ENCODE measurements at places on chromosomes 5 and 9.

DNA sequence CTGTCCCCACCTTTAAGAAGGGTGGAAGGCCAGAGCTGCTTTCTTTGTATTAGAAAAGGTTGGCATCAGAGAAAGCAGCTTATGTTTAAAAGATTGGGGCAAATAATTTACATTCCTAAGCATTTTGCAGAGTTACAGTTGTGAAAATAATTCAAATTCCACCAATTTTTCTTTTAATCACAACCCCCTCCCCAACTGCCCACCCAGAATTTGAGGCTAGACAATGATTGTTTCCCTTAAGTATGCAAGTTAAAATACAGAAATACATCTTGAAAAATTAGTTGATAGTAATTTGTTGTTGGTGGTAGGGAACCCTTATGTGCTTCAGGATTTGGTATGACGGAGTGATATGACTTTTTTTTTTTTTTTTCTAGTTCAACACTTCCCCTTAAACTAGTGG is 133.0 kb downstream of the ZSWIM6 start:
- no peak for DNase-seq

DNA sequence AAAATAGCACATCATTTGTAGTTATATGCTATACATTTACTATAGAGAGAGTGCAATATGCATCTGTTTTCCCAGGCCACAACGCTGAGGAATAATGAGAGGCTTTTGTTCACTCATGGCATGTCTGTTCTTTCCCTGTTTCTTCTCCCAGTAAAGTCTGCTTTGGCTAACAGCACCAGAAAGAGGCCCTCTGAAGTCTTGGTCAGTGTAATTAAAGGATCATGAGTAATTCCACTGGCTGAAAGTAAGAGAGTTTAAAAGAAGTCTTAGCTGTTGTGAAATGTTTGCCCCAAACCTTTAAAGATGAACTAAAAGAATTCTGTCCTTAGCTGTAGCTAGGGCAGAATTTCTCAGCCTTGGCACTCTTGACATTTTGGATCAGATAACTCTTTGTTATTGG is 228.8 kb downstream of the TLE4 start:
- DNase-seq: no peak

DNA sequence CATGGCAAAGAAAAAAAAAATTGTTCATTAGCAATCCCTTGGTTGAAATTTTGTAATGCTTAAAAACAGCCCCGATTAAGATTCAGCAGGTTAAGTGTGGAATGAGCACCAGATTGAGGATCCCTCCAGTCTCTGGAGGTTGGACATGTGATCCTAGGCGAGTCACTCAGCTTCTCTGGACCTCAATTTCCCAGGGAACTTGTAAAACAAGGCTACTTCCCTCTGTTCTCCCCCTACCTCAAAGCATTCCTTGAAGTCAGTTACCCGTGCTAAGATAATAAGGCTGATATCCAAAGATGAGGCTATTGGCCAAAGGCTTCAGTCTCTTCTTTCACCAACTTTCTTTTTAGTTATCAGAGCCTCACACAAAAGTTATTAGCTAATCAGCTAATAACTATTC is 2.9 kb downstream of the KLHL3 start:
- no peak for DNase-seq

DNA sequence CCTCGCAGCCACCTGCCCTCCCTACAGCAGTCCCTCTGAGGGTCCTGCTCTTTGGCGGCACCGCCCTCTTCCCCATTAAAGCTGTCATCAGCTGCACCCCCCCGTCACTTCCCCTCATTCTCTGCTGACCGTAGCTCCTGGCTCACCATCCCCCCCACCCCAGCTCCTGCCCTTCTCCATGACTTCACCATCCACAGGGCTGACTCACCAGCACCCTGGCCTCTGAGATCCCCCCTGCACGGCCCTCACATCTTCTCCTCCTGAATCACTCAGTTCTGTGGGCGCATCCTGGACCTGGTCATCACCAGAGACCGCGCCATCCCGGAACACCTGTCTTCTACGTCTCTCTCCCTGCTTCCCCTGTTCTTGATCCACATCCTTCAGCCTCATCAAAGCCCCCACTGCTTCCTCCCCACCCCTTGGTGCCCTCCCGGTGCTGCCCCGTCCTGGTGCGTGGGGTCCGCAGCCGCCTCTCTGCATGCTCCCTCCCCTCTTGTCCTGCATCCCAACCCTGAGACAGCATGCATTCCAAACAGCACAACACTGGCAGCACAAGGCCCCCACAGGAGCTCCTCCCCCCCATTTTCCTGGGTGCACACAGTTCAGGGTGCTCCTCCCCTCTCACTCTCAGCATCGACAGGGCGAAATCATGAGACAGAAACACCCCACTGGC is 12.9 kb downstream of the FLT4 start:
- peak; percentile 89 for DNase-seq

- DNase-seq: no peak
These were observed 228.5 kb downstream of the MARCHF11 start for GRCh38 chr5:15951126-15951525.

DNA sequence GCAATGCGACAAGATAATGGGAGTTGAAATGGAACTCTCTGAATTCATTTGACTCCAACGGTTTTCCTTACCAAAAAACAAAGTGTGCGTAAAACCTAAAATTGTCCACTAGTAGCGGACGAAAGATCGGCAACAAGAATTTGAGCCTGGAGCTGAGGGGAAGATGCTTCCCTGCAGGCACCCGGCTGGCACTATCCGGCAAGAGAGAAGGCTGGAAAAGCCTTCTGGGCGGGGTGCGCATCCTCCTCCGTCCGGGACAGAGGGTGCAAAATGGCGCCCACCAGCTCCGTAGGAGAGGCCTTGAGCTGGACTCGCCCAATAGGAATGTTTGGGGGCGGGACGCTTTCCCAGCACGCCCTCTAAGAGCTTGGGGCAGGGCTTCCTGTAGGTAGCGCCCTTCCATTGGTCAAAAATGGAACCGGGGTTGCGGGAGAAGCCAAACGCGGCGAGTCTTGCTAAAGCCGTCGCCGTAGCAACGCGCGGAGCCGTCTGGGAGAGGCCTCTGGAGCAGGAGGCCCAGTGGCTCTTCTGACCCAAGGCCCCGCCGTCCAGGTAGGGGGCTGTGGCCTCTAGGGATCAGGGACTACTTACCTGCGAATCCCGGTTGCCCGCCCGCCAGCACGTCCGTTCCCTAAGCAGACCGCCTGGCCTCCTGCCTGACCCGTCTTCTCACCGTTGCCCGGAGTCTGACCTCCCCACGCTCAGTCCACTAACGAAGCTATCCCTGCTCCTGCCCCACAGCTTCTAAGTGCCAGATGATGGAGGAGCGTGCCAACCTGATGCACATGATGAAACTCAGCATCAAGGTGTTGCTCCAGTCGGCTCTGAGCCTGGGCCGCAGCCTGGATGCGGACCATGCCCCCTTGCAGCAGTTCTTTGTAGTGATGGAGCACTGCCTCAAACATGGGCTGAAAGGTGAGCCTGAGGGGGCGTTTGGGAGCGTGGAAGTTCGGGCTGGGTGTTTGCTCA is 9.2 kb downstream of the RUFY1 start:
- DNase-seq: peak; percentile 97

- DNase-seq: no peak
These were observed 243.6 kb upstream of the PANK3 start for GRCh38 chr5:168822745-168823281.

- no peak for DNase-seq
These were observed 175.3 kb downstream of the ARL15 start for GRCh38 chr5:54135042-54135441.

GRCh38 chr5:93590493-93590892 is 7.5 kb downstream of the NR2F1 start:
- no peak for DNase-seq

DNA sequence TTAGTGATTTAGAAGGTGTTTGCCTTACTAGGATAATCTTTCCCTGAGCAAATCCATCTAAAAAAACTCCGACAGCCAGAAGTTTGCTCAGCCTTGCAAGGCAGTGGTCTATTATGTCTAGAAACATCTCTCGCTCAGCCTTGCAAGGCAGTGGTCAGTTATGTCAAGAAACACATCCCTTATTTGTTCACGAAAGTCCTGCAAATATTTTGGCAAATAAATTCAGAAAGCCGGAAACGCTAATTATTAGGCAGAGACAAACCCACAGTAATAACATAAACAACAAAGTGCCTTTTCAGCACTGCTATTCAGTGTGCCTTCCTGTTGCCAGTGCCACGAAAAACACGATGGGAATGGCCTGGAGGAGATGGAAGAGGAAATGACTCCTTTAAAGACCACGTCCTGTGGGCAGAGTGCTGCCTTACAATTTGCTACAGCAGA is 184.5 kb downstream of the GNAQ start:
- DNase-seq: no peak
